ENCODE measurements at places on chromosomes 7 and 10.

DNA sequence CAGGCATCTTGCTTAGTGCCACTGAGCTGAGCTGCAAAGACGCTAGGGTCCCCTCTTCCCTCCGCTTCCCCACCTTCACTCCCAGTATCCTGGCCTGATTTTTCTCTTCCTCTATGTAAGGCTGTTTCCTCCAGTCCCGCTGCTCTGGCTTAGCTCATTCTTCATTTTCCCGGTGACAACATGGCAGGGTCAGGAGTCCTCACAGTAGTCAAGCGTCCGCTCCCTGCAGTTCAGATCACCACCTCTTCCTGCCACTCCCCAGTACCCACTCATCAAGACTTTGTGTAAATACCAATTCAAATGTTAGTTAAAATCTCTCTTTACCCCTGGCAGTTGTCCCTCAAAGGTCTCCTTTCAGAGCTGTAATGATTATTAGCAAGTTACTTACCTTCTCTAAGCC, 650.4 kb upstream of the CELF2 start:
- H3K4me3 ChIP-seq: no peak overlapping the region
- DNase-seq: no peak
- H3K4me1 ChIP-seq: no peaks in the 10 kb centered on the region
- no peaks in the 10 kb centered on the region for H3K36me3 ChIP-seq
- no peak overlapping the region for H3K27ac ChIP-seq

DNA sequence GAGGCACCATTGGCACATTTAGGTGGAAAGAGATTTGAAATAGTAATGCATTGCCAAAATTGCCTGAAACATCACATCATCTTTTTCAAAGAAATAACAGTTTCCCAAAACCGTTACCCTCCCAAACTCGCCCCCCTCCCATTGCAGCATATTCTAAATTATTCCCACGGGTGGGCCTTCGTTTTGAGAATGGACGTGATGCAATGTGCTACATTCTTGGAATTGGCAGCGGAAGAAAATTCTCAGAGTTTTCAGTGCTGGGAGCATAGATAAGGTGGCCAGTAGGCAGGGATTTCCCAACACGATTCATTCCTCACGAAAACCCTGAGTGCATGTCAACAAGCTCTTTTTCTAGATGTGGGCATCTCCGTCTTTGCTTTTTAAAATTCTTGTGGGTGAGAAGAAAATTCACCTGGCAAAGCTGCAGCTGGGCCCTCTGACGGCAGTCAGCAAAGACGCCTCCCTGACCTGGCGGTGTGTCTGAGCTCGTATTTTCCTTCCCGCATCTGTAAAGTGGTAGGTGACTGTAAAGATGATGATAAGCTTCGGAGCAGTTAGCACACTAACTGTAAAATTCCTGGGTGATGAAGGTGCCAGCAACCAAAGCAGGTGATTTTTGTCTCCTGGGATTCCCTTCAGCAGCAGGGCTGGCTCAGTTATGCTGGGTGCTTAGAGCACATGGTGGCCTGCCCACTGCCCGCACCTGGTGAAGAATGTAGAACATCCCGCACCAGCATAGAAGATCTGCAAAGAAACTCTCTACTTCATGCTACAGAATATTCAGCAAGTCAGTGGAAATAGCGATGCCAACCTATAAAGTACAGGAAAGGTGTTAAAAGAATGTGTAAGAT, 141.9 kb upstream of the KLF6 start:
- H3K27me3 ChIP-seq: no peaks in the 10 kb centered on the region
- no peak overlapping the region for H3K27ac ChIP-seq
- DNase-seq: peak; percentile 68
- no peaks in the 10 kb centered on the region for H3K4me1 ChIP-seq
- no peak overlapping the region for H3K4me3 ChIP-seq

DNA sequence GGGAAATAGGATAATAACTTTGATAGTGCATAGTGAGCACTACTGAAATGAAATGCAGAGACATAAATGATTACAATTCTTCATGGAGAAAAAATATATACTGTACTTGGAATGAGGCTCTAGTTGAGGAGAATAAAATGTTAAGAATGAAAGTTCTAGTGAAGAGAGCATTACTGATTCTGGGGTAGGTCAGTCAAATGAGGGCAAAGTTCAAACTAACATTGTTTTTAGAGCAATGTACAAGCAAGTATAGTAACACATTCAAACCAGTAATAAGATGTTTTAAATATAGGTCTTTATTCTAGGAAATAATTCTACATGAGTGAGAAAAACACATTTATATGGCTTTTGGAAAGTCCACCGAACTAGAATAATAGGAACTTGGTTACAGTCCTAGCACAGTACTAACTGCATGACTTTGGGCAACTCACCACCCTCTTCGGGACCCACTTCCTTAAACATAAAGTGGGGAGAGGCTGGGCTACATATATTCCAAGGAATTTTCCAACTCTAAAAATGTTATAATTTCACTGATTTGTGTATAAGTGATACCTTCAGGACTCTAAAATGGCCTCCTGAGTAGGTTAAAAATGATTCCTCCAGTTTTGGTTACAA, 86.4 kb downstream of the CDK6 start:
- H3K27ac ChIP-seq: no peak overlapping the region
- H3K4me1 ChIP-seq: peaks cover 1% of the 10 kb centered on the region
- H3K36me3 ChIP-seq: no peaks in the 10 kb centered on the region
- no peak for DNase-seq
- no peaks in the 10 kb centered on the region for H3K27me3 ChIP-seq

DNA sequence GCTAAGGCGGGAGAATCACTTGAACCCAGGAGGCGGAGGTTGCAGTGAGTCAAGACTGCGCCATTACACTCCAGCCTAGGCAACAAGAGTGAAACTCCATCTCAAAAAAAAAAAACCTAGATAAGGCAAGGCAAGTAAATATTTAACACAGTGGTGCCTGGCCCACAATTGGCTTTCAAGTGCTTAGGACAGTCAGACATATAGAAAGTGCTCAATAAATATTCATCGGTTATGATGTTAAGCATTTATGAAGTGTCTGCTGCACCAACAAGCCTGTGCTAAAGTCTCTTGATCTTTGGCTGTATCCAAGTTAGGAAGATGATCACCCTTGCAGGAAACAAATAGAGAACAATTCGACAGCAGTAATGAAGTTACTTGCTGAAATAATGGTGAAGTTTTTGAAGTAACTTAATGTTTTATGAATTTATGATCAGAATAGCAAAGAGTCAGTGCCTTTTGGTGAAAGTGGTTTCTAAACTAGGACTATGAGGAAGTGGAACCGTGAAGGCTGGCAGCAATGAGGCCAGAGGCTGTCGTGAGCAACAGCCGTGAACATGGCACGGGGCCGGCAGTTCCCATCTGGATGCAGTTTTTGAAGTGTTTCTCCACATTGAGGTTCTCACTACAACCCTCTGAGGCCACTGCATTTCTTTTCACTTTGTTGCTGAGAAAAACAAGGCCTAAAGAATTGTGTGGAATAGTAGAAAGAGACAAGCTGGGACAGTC, 48.1 kb upstream of the GATA3 start:
- no peaks in the 10 kb centered on the region for H3K4me1 ChIP-seq
- H3K4me3 ChIP-seq: no peak overlapping the region
- no peak for DNase-seq
- no peaks in the 10 kb centered on the region for H3K36me3 ChIP-seq
- H3K27ac ChIP-seq: no peak overlapping the region
- H3K27me3 ChIP-seq: no peaks in the 10 kb centered on the region

GRCh38 chr7:150876817-150877526, 24.7 kb downstream of the AOC1 start:
- no peaks in the 10 kb centered on the region for H3K27me3 ChIP-seq
- no peak overlapping the region for H3K4me3 ChIP-seq
- DNase-seq: peak; percentile 99
- peaks cover 2% of the 10 kb centered on the region for H3K4me1 ChIP-seq

GRCh38 chr10:63300801-63301200, 165.0 kb downstream of the JMJD1C start:
- no peaks in the 10 kb centered on the region for H3K4me1 ChIP-seq
- no peak overlapping the region for H3K4me3 ChIP-seq
- DNase-seq: no peak
- no peak overlapping the region for H3K27ac ChIP-seq
- H3K27me3 ChIP-seq: no peaks in the 10 kb centered on the region

DNA sequence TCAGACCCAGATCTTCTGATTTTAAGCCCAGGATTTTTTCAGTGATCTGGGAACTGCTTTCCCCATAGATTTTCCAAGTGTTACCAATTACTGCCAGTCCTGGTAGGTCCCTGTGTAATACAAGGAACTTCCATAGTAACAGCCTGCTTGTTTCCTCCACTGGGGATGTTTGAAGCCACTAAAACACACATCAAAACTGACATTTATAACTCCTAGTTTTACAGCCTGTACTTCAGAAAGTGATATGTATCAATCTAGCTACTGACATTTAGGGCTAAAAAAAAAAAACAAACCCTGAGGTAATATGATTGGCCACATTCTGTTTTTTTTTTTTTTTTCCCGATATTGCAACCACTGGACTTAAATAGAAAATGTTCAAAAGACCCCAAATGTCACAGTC, 166.9 kb upstream of the SP4 start:
- no peak overlapping the region for H3K27ac ChIP-seq
- no peak for DNase-seq
- H3K4me3 ChIP-seq: no peak overlapping the region
- H3K27me3 ChIP-seq: no peaks in the 10 kb centered on the region

GRCh38 chr10:80184291-80184690, 21.0 kb downstream of the ANXA11 start:
- no peak overlapping the region for H3K4me3 ChIP-seq
- DNase-seq: no peak
- no peaks in the 10 kb centered on the region for H3K36me3 ChIP-seq
- H3K27me3 ChIP-seq: no peaks in the 10 kb centered on the region
- H3K27ac ChIP-seq: no peak overlapping the region

DNA sequence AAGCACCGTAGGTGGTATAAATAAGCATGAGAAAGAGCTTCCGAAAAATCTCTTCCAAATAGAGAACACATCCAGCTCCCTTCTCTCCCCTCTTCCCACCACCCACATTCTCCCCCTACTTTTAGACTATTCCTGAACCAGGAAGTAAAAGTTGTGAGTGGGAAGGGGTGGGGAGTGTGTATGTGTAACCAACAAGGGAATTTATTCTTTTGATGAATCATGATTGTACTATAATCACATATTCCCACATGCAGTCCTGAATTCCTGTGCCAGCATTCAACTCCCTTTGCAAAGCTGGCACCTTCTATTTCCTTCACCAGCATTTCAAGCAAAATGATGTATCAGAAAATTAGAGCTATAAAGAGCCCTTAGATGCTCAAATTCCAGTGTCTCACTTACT, 230.6 kb upstream of the CHRM2 start:
- no peak overlapping the region for H3K4me3 ChIP-seq
- no peak overlapping the region for H3K27ac ChIP-seq
- no peaks in the 10 kb centered on the region for H3K36me3 ChIP-seq
- H3K4me1 ChIP-seq: no peaks in the 10 kb centered on the region

DNA sequence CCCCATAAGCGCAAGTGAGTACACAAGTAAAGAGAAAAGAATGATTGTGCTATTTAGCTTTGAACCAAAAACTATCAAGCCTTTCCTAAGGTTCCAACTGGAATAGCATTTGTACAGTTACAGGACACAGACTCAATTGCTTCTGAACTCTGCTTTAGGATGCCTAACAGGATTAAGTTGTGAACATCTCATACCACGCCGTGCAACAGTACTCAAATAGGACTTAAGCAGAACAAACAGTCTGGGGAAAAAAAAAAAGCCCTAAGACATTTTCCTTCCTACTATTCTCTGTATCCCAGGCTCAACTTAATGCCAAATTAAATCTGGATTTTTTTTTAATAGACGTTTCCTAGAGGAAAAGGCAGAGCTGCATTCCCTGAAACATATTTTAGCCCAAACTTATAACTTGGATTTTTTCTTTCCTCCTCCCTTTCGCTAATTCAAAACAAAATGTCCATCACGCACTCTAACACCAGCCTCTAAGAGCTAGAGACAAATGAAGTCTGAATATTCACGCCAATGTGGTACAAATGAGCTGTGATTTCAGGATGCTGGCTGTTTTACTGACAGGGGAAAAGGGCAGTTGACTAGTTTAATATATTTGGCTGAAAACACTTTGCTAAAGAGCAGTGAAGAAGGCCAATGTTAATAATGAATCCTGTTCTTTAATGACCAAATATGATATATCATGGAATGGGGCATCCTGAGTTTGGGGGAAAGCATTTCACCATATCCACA, 68.6 kb downstream of the CALD1 start:
- H3K4me3 ChIP-seq: no peak overlapping the region
- no peaks in the 10 kb centered on the region for H3K36me3 ChIP-seq
- DNase-seq: no peak
- H3K27me3 ChIP-seq: no peaks in the 10 kb centered on the region
- peaks cover 3% of the 10 kb centered on the region for H3K4me1 ChIP-seq

- no peak overlapping the region for H3K4me3 ChIP-seq
- H3K4me1 ChIP-seq: no peaks in the 10 kb centered on the region
- no peak for DNase-seq
- H3K36me3 ChIP-seq: peaks cover 19% of the 10 kb centered on the region
- H3K27me3 ChIP-seq: no peaks in the 10 kb centered on the region
These were observed 4.6 kb downstream of the GTPBP4 start for GRCh38 chr10:992871-993270.

- H3K4me3 ChIP-seq: no peak overlapping the region
- no peak for DNase-seq
- H3K36me3 ChIP-seq: no peaks in the 10 kb centered on the region
- H3K27ac ChIP-seq: no peak overlapping the region
- no peaks in the 10 kb centered on the region for H3K27me3 ChIP-seq
These were observed 169.0 kb downstream of the MAD1L1 start for GRCh38 chr7:2063563-2064260.

DNA sequence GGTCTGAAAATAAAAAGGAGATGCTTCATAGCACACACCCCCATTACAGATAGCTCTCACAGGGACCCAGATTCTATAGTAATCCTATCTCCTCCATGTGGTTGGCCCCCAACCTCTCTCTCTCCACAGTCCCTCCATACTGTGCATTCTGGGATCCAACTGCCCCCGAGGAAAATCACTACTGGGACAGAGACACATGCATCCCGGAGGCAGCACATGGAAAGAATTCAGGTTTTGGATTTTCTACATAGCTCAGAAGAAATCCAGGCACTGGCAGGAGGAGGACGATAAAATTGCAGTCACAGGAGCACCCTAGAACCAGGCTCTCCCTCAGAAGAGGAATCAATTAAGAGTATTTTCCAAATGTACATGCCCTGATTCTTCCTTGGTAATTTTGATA, 239.5 kb downstream of the ELMO1 start:
- no peak for DNase-seq
- no peaks in the 10 kb centered on the region for H3K4me1 ChIP-seq
- no peak overlapping the region for H3K4me3 ChIP-seq
- H3K27ac ChIP-seq: no peak overlapping the region
- H3K36me3 ChIP-seq: no peaks in the 10 kb centered on the region

DNA sequence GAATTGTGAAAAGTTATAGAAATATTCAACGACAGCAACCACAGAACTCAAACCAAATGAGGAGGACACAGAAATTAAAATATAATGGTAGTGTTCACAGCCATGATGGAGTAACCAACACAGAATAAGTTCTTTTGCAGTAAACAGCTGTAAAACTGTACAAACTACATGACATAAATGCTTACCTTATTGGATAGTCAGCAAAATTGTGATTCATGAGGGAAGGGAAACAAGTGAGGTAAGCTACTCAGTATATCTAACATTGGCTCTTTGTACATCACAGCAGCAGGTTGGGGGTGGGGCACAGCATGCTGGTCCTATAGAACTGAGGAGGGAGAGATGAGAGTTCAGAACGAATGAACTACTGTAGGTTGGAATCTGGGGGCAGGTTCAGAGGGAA, 86.4 kb downstream of the CDC14C start:
- no peak for DNase-seq
- H3K27me3 ChIP-seq: no peaks in the 10 kb centered on the region
- no peaks in the 10 kb centered on the region for H3K36me3 ChIP-seq

Data from mesendoderm (in vitro differentiated cells).